ENCODE measurements at places on chromosomes 6 and 20.

GRCh38 chr6:157376706-157377230 is 4.2 kb upstream of the ZDHHC14 start:
- no peak for DNase-seq

DNA sequence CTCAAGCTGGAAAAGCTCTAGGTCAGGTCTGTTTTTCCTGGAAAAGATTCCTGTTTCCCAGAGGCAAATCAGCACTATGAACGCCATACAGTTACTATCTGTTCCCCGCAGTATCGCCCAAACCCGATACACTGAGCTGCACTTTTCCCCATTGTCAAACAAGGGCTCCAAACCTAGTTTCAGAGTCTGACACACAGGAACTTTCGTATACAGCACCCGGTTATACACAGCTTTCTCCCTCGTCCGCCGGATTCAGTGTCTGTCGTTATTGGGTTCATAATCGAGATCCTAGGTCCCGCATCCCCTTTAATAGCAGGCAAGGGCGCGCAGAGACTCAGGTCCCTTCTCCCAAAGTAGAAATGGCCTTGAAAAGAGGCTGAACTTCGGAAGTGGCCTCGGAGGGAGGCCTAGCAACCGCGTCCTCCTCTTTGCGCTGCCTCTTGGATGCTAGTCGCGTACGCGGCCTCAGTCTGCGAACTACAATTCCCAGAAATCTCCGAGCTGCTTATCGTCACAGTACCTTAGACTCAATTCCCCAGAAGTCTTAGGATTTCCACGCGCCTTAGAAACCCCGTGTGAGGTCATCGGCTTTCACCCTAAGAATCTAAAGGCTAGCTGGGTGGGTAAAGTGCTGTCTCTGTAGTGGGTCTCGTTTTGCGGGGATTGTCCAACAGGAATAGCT is 34.2 kb downstream of the ZNF391 start:
- DNase-seq: no peak

- peak; percentile 82 for DNase-seq
These were observed 182.7 kb upstream of the SALL4 start for GRCh38 chr20:51985013-51985415.

GRCh38 chr20:58942549-58942948 is 38.5 kb upstream of the NELFCD start:
- DNase-seq: no peak

DNA sequence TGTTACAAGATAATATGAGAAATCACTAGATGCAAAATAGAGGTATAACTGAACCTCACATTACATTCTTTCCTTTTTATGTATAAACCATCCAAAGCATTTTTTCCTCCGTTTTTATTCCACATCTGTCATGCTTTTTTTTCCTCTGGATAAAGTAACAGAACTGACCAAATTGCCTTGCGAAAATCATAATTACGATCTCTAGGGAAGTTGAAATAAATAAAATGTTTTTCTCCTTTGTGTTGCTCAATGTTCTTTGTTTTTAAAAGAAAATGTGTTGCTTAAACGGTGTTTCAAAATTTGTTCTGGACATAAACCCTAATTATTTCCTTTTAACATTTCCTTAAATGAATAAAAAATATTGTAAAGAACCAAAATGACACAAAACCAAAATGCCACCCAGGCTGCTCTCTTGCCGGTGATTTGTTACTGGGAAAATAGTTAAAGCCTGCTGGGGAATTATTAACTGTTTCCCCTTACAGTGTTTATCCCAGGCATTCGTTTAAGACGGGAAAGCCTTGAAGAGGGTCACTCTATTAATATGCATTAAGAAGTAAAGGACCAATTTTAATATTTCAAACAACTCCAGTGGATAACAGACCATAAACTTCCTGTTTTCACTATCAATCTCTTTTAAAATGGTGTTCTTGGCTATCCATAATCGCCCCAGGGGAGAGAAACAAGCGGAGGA is 1.7 kb upstream of the ADGRB3 start:
- no peak for DNase-seq

DNA sequence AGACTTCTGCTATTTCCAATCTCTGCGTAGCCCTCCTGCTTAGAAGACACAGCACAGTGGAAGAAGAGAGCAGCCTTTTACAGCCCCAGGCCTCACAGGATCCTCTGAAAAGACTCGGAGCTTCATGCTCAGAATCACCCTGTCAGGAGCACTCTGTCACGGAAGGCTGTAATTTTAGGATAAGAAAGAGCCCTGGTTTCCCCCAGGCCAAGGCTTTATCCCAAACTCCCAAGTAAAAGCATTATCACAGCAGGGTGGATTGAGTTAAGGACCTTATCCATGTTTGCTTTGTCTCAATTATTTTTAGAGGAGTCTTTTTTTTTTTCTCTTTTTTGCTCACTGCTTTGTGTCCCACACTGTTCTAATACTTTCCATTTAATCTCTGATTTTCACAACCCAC is 39.2 kb downstream of the ANKS1A start:
- DNase-seq: no peak

DNA sequence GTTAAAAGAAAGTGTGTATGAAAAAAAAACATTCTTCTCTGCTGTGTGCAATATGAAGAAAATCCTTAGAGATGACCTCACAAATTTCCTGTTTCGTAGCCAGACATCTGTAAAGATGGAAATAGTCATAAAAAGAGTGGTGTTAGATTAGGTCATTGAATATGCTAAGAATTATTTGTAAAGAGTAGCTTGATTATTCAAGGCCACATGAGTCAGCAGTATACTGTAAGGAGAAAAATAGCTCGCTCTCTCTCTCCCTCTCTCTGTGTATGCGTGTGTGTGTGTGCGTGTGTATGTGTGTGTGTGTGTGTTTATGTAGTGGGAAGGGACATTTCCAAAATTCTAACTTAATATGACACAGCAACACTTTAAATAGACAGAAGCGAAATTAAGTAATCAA is 78.8 kb downstream of the PTCHD4 start:
- peak; percentile 34 for DNase-seq

DNA sequence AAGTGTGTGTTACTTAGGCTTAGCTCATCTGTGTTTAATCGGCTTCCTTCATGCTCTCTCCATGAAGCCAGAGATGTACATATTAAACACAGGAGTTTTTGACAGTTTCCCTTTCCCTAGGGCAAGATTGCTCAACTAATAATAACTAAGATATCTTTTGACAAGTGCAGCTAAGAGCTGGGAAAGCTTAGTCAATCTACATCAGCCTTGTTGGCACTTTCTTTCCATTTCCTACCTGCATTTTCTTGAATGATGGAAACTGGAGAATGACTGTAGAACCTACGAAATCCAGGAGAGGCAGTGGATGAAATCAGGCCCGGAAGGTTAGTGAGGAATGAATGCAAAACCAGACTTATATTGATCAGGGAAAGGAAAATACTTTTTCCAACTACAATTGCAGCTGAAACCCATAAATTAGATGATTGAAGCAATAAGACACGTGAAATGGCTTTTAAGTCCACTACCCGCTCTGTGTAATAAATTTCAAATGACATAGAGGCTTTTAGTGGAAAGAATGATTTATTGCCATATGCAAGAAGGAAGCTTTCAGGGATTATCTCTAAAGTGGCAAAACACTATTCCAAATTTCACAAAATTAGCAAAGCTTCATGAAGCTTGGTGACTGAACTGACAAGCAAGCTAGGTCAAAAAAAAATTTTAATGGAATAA is 237.2 kb upstream of the ID4 start:
- no peak for DNase-seq

DNA sequence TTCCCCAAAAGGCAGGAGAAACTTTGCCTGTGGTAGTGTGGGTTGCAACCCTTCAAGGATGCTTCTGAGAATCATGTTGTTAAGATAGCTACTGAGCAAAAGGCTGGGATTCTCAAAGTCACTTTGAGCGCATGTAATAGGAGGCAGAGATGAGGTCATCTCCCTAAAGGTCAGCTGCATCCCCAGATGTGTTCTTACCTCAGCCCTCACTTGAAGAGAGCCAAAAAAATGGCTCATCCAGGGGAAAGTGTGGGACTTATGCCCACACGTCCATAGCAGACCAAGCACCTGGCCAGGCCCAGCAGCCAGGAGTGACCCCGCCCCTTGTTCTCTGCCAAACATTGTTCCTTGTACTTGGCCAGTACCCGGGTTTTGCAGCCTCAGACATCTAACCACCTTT is 187.0 kb upstream of the BMP2 start:
- no peak for DNase-seq

DNA sequence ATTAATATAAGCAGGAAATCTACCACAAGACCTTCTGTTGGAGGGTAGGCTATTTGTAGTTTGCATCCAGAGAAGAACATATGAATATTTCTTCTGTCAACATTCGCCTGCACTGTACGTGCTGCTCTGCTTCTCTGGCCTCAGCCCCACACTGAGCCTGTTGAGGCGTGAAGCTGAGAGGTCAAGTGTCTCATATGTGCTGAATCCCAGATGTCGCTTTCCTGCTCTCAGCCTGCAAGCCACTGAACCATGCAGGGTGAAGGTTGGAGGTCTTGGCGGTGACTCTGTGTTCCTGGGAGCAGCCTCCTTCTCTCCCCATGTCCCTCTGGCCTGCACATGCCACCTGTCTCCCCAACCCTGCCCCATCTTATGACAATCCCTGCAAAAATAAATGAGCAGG is 83.6 kb downstream of the TMEM170B start:
- DNase-seq: no peak

- peak; percentile 31 for DNase-seq
These were observed 301.8 kb downstream of the BTBD9 start for GRCh38 chr6:38337819-38338465.

DNA sequence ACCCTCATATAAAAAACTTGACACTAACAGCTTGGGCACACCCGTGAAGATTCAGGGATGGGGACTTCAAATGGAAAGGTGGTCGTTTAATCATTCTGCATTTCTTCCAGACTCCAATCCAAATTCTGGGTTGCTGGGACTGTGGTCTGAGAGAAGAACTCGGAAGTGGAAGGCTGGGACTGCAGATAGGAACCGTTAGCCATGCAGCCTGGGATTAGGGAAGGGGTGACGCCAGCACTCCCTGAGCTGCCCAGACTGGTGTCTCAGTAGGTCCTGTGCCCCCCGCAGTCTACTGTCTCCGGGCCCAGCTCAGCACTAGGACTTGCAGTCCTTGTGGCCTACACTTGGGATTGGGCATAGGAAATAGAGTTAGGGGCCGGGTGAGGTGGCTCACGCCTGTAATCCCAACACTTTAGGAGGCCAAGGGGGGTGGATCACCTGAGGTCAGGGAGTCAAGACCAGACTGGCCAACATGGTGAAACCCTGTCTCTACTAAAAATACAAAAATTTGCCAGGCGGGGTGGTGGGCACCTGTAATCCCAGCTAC is 511 bp upstream of the CLIC1 start:
- no peak for DNase-seq

- no peak for DNase-seq
These were observed 2.6 kb downstream of the SIM1 start for GRCh38 chr6:100461917-100462705.

Data from HS-27A (cell line).